ENCODE measurements at places on chromosomes 16 and 17. TPM values are rescaled to one million over a fixed set of nuclear protein-coding genes. Genes with fewer than 3 reads are reported as not detected.

Gene PDILT
- not detected for total RNA-seq

DNA sequence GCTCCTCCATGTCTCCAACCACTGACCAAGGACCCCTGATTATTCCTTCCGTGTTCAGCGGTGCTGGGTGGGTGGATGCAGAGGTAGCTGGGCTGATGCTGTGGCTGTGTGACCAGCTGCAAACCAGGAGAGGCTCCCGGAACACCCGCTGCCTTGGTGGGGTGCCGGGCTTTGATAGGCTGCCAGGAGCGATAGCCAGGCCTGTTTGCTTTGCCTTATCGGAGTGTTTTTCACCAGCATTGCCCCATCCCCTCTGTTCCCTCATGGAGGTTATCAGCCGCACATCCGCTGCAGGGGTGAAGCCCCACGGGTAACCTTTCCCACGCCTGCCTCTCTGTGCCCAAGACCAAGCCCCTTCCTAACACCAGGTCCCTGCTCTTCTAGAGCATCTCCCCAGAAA, 354.3 kb downstream of the C16orf95 start:
- no peak overlapping the region for H3K27ac ChIP-seq
- H3K27me3 ChIP-seq = peaks cover 13% of the 10 kb centered on the region
- no peak for DNase-seq
- no peaks in the 10 kb centered on the region for H3K36me3 ChIP-seq
- no peaks in the 10 kb centered on the region for H3K4me1 ChIP-seq
- no peak overlapping the region for H3K4me3 ChIP-seq

Gene KRTAP2-3
- not detected for total RNA-seq

- H3K27ac ChIP-seq = no peak overlapping the region
- no peaks in the 10 kb centered on the region for H3K27me3 ChIP-seq
- no peak for DNase-seq
- H3K4me3 ChIP-seq = no peak overlapping the region
Measured at GRCh38 chr16:29756654-29757053, 10.9 kb upstream of the C16orf54 start.

GRCh38 chr17:55341432-55341831, 76.7 kb downstream of the HLF start:
- no peaks in the 10 kb centered on the region for H3K4me1 ChIP-seq
- no peak overlapping the region for H3K27ac ChIP-seq
- no peak for DNase-seq
- H3K4me3 ChIP-seq = no peak overlapping the region
- H3K36me3 ChIP-seq = no peaks in the 10 kb centered on the region

Gene MARF1
- 76.0 TPM for total RNA-seq

DNA sequence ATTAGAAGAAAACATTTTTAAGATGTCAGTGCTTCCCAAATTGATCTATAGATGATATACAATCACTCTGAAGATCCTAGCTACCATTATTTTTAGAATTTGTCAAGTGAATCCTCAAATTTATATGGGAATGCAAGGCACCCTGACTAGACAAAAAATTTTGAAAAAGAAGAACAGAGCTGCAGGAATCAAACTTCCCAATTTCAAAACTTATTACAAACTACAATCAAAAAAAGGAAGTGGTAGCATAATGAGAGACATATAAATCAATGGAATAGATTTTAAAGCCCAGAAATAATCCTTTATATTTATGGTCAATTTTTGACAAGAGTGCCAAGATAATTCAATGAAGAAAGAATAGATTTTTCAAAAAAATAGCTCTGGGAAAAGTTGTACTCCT, 198.3 kb upstream of the KCNJ16 start:
- no peaks in the 10 kb centered on the region for H3K27me3 ChIP-seq
- peaks cover 4% of the 10 kb centered on the region for H3K36me3 ChIP-seq
- no peaks in the 10 kb centered on the region for H3K4me1 ChIP-seq
- no peak overlapping the region for H3K27ac ChIP-seq

Gene EVI2B
- total RNA-seq = 16.3 TPM

Gene TMEM231
- total RNA-seq = 6.6 TPM
